Stimulated activated CD4-positive, alpha-beta T cell treated with anti-CD3 and anti-CD28 coated beads, TNF-alpha, amount 100 ng/mL, for 1 hour (primary cell): ENCODE measurements at places on chromosomes 3 and 15.

GRCh38 chr3:77420336-77420735 lies 380.4 kb downstream of the ROBO2 start:
- no peak for DNase-seq

DNA sequence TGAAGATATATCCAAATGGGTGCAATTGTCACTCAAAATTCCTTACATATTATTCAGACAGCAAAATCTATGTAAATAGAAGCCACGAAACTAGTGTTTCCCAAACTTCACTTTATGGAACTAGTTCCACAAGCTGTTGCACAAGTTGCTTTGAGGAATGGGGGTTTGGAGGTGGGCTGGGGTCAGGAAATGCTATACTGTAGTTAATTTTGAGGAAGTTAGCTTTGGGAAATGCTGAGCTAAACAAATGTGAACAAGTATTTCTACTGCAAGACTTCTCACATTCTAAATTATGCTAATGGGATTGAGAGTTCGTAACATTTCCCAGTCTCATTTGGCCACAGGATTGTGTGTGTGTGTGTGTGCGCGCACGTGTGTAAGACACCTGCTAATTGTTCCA lies 28.7 kb upstream of the SAMMSON start:
- no peak for DNase-seq

- DNase-seq, result no peak
Observed at GRCh38 chr3:14553871-14554270, 13.7 kb upstream of the GRIP2 start.

- DNase-seq, result no peak
Observed at GRCh38 chr3:56833022-56833421, 31.3 kb upstream of the ARHGEF3 start.

GRCh38 chr15:71648095-71648494 lies 162.3 kb upstream of the NR2E3 start:
- no peak for DNase-seq

DNA sequence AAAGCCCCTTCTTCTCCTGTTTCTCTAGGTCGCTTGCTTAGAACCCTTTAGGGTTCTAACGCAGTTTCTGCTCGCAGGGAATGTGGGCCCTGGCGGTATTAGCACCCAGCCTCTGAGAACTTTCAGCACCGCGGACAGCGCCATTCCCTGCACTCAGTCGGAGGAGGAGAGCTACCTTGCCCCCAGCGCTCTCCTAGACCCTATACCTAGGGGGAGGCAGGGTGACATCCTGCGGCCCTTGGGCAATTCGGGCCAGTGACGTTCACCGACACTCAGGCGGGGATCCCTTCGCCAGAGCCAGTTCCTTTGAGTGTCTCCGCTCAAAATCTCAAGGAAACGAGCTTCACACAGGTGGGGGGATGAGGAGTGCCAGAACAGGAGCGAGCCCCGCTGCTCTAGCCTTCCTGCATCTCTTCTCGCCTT lies 1.3 kb downstream of the SLC7A14 start:
- DNase-seq, result no peak

- DNase-seq, result no peak
Observed at GRCh38 chr15:60001610-60002527, 2.2 kb upstream of the FOXB1 start.

DNA sequence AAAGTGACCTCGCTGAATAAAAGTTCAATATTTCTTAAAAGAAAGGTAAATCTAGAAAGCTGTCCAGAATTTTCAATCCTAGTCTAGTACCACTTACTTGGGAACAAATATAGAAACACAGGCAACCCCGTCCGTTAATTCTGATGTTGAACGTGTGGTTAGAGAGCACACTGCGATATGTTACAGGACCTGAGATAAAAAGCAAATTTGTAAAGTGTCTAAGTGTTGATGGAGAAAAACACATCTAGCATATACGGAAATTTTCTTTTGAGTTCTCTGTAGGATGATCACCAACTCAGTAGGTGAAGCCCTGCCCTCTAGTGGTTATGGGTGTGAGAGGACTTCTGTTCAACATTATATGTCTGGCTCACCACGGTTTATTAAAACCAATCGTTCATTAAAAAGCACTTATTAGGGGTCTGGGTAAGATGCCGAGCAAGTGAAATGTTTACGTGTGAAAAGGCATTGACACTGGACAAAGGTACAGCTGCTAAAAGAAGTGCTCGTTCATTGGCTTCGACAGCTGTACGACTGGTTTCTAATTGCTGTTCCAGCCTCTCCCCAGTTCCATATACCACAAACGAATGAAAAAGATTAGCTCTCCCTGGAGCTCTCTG lies 1.0 kb upstream of the ATP2C1 start:
- no peak for DNase-seq

- no peak for DNase-seq
Observed at GRCh38 chr3:17910922-17911321, 168.5 kb upstream of the TBC1D5 start.

DNA sequence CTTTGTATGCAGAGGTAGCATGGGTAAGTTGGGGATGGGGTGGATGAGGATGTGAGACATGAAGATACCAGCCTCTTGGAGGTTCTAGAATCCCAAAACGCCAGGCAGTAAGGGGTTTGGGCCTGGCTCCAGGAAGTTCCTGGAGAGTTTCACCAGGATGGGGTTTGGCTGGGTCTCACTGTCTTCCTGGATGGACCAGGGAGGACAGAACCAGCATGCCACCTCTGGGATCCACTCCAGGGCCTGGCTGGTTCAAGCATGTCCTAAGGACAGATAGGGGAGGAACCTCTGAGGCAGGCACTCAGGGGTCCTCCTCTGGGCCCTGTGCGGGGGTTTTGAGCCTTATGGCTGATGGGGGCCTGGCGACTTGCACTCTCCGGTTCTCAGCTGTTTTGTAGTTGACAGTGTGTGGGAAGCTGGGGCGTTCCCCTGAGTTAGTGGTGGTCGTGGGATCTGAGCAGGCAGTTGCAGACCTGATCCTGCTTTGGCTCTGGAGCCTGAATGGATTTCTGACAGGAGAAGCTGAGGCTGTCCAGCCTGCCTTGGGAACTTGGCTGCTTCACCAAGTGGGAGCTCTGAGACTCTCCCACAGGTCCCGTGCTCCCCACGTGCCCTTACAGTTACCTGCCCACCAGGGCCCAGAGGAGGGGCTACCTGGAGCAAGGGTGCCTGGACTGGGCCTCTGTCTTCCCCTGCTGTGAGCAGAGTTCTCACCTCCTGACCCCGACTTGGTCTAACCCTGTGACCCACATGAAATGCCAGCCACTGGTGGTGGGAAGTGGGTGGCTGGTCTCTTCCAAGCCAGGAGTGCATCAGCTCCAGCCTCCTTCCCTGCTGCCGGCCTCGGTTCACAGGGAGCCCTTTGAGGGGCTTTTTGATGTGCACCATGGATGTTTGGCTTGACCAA lies 128.4 kb downstream of the EEFSEC start:
- DNase-seq, result no peak

GRCh38 chr15:40287505-40287904 lies 4.6 kb upstream of the ANKRD63 start:
- no peak for DNase-seq
